ENCODE measurements at places on chromosomes 6 and 20.

- no peak for DNase-seq
These were observed 96.2 kb downstream of the EYA4 start for GRCh38 chr6:133337308-133337707.

DNA sequence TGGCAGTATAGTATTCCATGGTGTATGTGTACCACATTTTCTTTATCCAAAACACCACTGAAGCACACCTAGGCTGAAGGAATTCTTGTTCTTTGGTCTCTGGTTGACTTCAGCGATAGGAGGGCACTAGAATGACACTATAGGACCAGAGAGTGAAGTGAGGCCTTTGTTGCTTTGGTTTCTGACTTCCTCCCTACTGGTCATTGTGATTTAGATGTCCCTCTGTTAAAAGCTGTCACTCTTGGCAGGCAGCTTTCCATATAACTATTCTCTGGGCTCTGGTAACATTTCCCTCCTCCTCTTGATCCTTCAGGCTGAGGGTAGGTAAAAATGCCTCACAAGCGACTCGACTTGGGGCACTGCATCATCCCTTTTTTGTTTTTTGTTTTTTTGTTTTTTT is 236.3 kb downstream of the MAFB start:
- no peak for DNase-seq

GRCh38 chr20:64153861-64154589 is 10.2 kb upstream of the MYT1 start:
- no peak for DNase-seq

DNA sequence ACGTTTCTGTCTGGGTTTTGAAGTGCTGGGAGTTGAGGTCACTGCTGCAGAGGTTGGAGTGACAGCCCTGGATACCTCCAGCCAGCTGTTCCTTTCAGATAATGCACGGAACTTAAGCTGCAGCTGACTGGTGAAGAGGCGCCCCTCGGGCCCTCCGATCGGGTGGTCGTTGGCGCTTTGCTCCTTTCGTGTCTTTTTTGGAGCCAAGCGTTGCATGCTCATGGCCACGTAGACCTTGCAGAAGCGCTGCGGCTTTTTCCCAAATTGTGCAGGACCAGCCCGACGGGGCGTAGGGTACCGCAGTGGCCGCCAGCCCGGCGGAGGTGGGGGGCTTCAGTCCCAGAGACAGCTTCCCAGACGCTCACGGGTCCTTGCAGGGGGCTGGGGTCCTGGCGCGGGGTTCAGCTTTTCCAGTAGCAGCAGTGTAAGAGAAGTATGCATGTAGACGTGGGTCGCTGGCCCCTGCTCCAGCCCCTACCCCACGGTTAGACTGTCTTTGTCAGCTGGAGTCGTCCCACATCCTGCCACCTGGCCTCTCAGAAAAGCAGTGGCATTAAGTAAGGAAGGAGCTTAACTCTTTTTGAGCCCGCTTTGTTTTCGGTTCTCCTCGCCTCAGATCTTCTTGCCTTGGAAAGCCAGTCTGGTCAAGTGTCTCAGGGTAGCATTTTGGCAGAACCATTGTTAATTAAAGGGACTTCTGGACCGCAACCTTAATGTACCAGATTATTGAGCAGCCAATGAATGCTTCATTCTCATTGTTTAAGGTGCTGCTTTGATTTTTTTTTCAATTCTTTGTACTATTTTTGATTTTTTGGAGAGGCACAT is 838 bp downstream of the TNFAIP3 start:
- peak; percentile 38 for DNase-seq

DNA sequence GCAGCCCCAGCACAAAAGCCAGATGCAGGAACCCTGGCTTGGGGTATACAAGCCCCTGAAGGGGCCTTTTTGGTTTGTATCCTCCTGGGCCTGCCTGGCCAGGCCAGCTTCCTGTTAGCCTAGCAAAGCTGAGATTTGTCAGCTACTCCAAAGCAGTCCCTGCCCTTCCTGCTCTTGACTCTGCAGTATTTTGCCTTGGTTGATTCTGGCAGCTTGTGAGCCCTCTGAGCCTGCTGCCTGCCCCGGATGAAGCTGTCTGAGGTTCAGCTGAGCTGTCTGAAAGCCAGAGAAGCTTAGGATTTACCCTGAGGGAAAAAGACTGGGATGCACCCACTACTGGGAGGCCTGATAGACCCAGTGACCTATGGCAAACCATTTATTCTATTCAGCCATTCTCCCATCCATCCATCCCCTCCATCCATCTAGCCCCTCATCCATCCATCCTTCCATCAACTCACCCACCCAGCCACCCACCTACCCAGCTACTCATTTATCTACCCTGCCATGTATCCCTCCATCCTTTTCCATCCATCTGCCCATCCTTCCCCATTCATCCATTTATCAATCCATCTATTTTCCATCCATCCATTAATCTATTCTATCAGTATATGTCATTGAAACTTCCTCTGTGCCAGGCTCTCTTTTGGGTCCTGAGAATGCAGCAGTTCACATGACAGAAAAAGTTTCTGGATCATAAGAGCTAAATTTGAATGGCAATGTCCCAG is 307.5 kb downstream of the DHX35 start:
- DNase-seq = no peak

DNA sequence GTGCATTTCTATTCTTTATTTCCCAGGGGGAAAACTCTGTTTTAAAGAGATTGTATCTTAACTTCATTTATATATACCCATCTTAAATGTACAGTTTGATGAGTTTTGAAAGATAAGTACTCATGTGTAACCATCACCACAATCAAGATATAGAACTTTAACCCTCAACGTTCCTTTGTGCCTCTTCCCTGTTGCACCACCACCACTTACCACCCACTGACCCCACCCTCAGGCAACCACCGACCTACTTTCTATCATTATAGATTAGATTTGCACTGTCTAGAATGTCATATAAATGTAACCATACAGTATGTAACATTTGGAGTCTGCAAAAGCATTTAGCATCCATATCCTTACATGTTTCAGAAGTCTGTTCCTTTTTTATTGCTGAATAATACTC is 121.0 kb downstream of the RTN4IP1 start:
- no peak for DNase-seq

- peak; percentile 45 for DNase-seq
These were observed 228.9 kb upstream of the JAG1 start for GRCh38 chr20:10902576-10903282.

DNA sequence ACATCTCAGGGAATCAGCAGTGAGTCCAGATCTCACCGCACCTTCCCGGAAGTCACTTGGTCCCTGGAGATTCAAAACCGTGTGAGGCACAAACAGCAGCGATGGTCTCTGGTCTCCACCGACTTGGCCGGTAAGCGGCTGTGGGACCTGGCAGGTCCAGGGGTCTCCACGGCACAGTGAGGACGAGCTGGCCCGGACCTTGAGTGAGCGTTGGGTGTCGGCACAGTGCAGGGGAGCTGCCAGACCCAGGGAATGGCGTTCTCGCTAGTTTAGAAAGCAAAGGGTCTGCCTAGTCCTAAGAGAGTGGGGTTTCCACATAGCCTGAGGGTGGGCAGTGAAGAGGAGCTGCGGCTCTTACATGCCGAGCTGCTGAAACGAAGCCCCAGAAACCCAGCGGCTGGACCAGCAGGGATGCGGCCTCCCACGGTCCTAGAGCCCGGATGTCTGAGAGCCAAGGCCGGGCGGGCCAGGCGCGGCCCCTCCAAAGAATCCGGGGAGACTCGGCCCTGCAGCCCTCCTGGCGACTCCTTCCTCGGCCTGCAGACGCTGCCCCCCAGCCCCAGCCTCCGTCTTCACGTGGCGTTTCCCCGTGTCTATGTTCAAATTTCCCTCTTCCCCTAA is 185.0 kb downstream of the ERMARD start:
- DNase-seq = no peak

DNA sequence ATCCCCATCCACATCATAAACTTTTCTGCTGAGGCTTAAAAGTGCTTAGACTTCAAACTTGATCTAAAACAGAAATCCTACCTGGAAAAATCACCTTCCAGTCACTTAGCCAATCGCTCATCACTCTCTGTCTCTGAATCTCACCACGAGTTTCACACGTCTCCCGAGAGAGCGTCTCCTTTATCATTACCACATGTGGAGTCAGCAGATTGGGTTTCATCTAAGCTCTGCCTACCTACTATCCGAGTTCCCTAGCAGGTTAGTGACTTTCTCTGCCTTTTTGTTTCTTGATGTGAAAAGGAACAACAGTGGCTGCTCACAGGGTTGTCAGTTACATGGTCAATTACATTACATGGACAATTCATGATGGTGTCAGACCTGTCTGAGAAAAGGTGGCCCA is 286.2 kb downstream of the ESR1 start:
- DNase-seq = no peak

GRCh38 chr6:35199866-35200265 is 13.9 kb upstream of the SCUBE3 start:
- DNase-seq = no peak

GRCh38 chr6:33073431-33073871 is at the start of gene HLA-DPA1:
TSS of gene HLA-DPA1 (minus strand) at chr6:33073649.
- peak; percentile 21 for DNase-seq

DNA sequence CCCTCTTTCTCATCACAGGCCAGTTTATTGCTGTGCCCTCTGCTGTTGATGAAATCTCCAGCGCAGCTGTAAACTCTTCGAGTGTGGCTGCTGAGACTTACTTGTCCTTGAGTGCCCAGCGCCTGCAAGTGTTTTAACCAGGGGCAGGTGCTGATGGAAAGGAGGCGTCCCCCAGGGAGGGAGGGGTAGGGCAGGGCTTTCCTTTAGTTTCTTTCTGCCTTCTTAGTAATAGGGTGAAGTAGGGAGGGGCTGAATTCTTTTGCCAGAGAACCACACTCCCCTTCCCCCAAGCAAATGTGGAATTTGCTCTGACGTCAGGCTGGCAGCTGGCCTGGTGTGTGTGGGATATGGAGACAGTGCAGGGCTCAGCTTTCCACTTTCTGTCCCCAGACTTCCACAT is 61.2 kb downstream of the IGF2R start:
- DNase-seq = peak; percentile 98

GRCh38 chr6:113365191-113365590 is 492.0 kb upstream of the MARCKS start:
- DNase-seq = peak; percentile 47

- DNase-seq = no peak
These were observed 7.8 kb upstream of the DLL1 start for GRCh38 chr6:170298688-170299087.

DNA sequence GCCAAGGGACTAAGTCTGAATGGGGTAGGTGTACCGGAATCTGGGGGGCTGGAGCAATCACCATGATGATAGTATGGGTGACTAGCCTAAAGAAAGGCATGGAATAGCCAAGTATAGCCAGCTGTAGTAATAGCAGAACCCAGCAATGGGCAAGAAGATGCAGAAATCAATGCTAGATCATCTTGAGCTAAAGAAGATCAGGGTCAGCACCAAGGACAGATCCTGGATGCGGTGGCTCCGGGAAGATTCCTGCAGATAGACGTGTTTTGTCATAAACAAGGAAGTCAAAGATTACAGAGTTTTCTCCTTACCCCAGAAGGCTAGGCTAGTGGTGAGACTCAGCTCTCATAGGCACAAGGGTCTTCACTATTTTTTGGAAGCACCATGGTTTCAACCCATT is 561.6 kb upstream of the CHD6 start:
- DNase-seq = peak; percentile 12

DNA sequence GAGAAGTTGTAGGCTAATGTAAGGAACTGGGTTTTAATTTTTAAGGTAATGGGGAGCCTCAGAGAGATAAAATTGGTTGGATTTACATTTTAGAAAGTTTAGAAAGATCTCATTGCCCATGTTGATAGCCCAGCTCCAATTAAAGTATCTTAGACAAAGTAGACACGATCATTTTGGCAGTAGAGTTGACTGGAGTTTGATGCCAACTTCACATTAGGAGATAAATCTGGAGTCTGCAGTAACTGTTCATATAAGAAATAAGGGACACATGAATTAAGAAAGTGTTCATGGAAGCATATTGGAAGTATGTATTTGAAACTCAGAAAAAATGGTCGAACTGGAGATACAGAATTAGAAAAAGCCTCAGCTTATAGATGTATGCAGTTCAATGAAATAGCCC is 12.6 kb upstream of the E2F3 start:
- DNase-seq = no peak

DNA sequence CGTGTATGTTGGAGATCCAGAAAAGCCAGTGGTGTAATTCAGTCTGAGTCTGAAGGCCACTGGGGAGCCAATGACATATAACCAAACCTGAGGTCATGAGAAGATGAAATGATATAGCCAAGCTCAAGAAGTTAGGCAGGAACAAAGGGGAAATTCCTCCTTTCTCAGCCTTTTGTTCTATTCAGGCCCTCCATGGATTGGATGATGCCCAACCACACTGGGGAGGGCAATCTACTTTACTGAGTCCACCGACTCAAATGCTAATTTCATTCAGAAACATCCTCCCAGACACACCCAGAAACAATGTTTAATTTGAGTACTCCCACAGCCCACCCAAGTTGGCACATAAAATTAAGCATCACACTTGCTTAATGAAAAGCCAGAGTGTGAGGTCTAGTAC is 183.6 kb downstream of the GJA1 start:
- DNase-seq = no peak

DNA sequence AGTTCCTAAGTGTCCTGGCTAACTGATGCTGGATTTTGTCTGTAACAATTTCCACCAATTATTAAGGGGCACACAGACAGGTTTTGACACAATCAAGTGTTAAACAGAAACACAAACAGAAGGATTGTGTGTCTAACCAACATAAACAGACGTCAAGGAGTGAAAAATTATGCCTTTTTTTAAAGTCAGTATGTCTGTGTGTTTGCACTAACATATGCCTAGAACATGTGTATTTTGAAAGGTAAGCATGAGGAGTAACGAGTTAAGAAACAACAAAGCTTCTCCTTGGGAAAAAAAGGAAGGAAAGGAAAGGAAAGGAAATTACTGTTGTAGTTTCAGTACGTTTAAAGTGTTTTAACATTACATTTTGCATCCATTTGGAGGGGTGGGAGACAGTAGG is 466.3 kb upstream of the ID4 start:
- DNase-seq = no peak

GRCh38 chr6:33700391-33701050 is 11.0 kb downstream of the UQCC2 start:
- DNase-seq = peak; percentile 88

DNA sequence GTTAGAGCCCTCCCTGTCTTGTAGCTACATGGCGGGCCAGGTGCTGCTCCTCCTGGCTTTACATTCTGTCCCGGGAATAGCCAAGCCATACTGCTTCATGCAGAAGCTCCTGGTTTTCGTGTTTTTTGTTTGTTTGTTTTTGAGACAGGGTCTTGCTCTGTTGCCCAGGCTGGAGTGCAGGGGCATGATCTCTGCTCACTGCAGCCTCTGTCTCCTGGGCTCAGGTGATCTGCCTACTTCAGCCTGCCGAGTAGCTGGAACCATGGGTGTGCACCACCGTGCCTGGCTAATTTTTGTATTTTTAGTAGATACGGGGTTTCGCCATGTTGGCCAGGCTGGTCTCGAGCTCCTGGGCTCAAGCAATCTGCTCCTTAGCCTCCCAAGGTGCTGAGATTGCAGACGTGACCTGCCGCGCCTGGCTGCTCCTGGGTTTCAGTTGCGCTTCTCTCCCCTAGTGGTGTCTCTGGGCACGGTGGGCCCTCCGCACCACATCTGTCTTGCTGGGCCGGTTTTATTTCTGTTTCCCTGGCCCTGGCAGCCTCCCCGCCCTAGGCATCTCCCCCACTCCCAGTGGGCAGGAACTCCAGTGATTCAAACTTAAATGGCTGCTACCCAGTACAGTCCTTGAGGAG is 12.9 kb downstream of the CDYL start:
- DNase-seq = no peak

GRCh38 chr20:59211208-59211765 is 47.7 kb downstream of the ZNF831 start:
- DNase-seq = no peak

Data from astrocyte of the hippocampus (primary cell).